Activated effector memory CD4-positive, alpha-beta T cell treated with Interleukin-2 at 50 U/mL for 16 hours (primary cell): ENCODE measurements at places on chromosomes 3 and 15.

- no peak for DNase-seq
Measured at GRCh38 chr3:151265166-151265565, 13.2 kb downstream of the P2RY14 start.

GRCh38 chr3:117660941-117661817 lies 951.6 kb downstream of the TUSC7 start:
- no peak for DNase-seq

DNA sequence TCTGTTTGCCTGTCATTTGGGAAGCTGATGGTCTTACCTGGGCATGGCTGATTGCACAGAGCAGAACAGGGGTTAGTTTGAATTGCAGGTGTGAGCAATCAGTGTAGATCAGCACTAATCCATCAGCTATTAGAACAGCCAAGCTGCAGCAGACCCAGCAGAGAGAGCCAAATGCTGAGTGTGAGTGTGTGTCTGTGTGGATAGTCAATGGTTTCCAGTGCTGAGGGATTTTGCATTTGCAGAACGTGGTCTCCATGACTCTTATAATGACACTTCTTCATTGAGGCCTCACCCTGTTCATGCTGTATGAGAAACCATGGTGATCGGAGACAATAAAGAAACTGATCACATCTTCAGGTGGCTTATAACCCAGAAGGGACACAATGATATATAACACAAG lies 312.1 kb downstream of the SOX2 start:
- DNase-seq: no peak

- DNase-seq: no peak
Measured at GRCh38 chr3:30457726-30458125, 148.7 kb upstream of the TGFBR2 start.

- no peak for DNase-seq
Measured at GRCh38 chr15:41927536-41927935, 33.7 kb upstream of the SPTBN5 start.

DNA sequence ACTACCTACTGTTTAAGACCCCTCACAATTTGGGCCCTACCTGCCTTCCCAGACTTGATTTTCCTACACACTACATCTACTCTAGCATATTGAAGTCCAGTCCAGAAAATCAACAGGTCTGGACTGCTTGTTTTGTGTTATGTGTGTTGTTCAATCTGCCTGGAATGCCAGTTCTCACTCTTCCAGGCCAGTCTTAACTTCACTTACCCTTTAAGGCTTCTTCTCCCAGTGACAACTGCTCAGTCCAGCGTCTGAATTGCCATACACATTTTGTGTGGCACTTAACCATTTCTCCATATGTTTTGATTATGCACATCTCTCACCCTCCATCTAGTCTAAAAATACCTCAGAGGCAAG lies 1.1 kb downstream of the TICRR start:
- no peak for DNase-seq
